ENCODE measurements at places on chromosomes 5 and 9.

DNA sequence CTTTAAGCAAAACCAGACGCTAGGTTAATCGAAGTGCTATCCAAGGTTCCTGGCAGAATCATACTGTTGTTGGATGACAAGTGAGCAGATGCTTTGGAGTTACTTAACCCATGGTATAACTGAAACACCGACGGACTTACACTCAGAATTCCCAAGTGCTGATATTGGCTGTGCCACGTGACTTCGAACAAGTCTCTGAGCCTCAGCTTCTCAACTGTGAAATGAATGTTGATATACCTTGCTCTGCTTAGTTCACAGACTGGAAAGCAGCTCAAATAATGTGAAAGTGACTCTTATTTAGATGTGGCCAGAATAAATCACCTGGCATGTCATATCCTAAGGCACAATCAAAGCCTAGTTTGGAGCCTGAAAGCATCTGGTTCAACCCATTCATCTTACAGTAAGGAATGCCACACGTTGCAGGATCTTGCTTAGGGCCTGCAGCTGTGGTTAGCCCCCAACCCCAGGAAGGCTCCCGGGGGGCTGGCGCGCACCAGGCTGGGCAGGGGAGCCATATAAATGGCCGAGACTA, 759 bp downstream of the GEMIN5 start:
- no peak for DNase-seq

DNA sequence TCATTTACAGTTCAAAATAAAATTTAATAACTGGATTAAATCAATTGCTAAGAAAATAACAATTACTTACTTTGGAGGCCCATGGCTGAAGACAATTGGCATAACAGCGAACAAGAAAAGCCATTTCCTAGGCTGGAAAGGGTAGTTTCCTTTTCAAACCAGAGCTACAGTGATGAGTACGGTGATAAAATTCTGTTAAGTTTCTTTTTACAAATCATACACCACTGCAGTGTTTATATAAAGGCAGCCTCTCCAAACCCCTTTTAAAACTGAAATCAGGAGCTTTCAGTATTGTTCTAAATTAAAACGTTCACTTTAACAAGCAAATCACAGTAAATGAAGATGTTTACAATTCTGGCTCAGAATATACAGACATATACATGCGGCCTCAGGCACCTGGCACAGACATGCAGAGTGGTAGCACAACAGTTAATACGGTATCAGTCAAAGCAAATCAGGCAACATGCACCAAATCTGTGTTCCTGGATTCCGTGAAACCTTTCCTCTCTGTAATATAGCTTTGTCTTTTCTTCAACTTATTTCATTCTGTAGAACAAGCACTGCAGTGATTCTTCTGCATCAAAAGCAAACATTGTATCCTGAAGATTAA, 102.9 kb downstream of the RAPGEF6 start:
- no peak for DNase-seq

GRCh38 chr5:133876266-133876665, 92.2 kb downstream of the C5orf15 start:
- no peak for DNase-seq

DNA sequence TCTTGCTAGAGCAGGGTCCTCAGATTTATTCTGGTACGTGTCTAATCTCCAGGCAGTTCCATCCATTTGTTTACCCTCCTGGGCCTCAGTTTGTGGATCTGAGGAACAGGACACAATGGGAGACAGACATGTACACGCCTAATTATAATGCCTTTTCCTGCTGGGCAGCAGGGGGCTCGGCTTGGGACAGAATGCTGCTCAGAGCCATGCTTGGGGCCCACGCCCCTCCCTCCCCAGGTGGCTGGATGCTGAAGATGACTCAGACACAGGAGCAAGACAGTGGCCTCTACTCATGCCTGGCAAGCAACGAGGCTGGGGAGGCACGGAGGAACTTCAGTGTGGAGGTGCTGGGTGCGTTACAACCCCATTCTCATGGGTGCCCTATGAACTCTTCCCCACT, 72.7 kb upstream of the ASS1 start:
- DNase-seq: no peak

GRCh38 chr9:3074247-3074646, 230.4 kb upstream of the PUM3 start:
- DNase-seq: peak; percentile 36

GRCh38 chr5:52983731-52984636, 5.2 kb upstream of the ITGA2 start:
- DNase-seq: no peak

GRCh38 chr9:93329629-93330280, 121.7 kb upstream of the FAM120A start:
- no peak for DNase-seq

- DNase-seq: peak; percentile 32
These were observed 232.3 kb upstream of the TBCA start for GRCh38 chr5:78008356-78008967.

DNA sequence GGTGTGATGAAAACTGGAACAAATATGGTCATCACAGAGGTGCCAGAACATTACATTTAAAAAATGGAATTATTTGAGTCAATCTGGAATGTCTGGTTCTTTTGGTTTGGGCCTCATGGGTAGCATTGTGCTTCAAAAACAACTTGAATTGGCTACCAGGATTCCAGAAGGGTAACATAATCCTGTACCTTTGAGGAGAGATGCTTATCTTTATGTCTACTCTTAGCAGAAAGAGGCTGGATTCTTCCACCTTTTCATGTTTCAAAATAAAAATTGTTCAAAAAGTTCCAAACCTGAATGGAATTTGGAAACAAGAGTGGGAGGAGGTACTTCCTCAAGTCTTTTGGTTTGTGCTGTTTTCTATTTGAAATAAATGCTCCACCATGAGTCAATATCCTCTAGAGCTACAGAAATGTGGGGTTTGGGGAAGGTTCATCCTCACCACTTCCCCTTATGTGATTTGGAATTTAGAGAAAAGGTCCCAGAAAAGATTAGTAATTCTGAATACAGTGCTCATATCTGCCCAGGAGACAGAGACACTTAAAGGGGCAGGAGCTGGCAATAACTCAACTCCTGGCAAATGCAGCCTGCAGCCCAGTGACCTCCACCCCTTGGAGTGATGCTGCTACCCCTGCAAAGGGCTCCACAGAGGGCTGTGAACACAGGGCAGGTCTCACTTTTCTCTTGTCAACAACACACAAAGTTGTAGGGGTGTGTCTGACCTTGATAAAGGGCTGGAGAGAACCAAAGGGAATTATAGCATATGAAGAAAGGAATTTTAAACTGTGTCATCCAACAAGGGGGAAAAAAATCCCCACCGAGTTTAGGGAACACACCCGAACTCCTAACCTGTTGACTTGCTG, 272.8 kb downstream of the CWC27 start:
- no peak for DNase-seq

DNA sequence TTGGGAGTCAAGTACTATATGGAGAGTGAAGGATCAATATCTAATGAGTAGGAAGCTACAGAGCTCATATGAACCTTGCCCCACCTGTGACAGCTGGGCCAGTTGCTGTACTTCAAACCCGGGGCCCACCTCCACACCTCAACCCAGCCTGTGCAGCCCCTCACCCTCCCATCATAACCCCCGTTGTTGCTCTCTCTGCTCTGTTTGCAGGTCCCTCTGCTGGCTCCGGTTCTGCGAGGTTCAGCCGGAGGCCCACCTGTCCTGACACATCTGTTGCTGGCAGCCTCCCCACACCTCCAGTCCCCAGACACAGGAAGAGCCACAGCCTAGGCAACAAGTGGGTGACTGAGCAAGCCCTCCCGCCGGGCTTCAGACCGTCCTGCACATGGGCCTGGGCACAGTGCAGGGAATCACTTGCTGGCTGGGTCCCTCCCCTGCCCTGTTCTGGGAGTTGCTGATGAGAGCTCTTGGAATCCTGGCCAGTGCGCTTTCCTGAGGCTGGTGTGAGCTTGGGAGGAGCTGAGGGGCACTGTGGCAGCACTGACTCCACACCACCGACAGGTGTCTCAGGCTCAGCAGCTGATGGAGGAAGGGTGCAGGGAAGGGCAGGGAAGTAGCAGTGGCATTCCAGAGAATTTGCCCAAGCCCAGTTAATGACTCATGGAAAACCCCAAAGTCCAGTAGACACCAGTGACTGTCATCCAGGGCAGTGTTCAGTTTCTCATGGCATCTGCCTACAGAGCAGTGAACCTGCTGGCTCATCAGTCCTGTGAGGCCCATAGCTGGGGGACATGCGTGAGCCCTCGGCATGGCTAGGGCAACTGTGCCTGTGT, 69.5 kb upstream of the GARNL3 start:
- DNase-seq: no peak

GRCh38 chr9:133968428-133968827, 23.7 kb downstream of the VAV2 start:
- no peak for DNase-seq

DNA sequence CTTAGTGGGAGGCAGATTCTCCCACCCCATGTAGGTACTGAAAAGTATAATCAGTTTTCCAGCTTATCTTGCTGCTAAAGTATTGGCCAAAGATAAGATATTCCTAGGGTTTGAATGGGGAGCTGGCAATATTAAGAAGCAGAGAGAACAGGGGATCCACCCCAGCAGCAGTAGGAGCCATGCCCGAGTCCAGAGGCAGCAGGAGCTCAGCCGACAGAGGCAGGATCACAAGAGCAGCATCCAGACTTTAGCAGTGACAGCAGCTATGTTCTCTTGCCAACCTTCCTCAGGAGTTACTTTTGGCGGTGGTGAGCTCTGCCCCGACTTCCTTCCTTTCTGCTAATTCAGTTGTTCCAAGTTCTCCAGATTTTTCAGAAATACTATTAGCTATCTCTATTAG, 224.5 kb downstream of the GADD45G start:
- no peak for DNase-seq

DNA sequence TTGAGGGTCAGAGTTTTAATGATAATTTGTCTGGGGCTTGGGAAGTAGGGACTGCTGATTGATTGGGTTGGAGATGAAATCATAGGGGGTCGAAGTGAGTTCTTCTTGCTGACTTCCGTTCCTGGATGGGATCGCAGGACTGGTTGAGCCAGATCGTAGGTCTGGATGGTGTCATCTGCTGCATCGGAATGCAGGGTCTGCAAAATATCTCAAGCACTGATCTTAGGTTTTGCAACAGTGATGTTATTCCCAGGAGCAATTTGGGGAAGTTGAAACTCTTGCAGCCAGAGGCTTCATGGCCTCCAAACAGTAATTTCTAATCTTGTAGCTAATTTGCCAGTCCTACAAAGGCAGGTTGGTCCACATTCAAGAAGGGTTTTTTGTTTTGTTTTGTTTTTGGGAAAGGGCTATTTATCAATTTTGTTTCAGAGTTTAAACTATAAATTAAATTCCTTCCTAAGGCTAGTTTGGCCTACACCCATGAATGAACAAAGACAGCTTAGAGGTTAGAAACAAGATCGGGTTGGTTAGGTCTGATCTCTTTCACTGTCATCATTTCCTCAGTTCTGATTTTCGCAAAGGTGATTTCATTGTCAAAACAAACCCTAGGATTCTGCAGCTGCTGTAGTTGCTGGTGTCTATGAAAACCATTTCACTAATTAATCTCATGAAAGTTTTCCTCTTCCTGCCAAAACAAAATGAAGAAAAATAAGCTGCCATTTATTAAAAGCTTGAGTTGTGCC, 388.0 kb downstream of the TMEM232 start:
- no peak for DNase-seq

- peak; percentile 34 for DNase-seq
These were observed 42.8 kb downstream of the SHB start for GRCh38 chr9:38026021-38026809.

GRCh38 chr5:113218906-113219517, 215.8 kb downstream of the TSSK1B start:
- DNase-seq: no peak

DNA sequence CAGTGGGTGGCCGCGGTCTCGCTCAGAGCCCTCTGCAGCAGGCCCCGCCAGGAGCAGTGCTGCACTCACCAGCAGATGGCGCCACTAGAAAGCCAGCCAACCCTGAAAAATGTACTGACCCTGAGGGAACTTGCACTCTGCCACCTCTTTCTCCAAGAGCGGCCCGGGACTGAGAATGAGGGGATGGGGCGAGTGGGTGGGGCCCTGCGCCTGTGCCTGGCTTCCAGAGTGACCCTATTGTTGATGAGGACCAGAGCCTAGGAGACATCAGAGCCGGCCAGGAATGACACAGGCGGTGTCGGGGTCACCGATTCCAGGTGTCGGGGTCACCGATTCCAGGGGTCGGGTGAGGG, 2.9 kb upstream of the IL17B start:
- DNase-seq: peak; percentile 7

GRCh38 chr5:141402553-141403243, at the start of gene PCDHGA9:
PCDHGA9 (plus strand) TSS chr5:141402778; CDS start chr5:141402953, 175 bp downstream.
- no peak for DNase-seq

GRCh38 chr9:113566016-113566711, 102.6 kb downstream of the RGS3 start:
- no peak for DNase-seq

- DNase-seq: no peak
These were observed 34.8 kb downstream of the PLEKHG4B start for GRCh38 chr5:126806-127205.

- no peak for DNase-seq
These were observed 59.8 kb upstream of the LPAR1 start for GRCh38 chr9:111098093-111098492.

- peak; percentile 72 for DNase-seq
These were observed 206.8 kb downstream of the SAXO1 start for GRCh38 chr9:18826248-18826647.

- DNase-seq: no peak
These were observed 39.5 kb upstream of the HSPB3 start for GRCh38 chr5:54415896-54416601.

DNA sequence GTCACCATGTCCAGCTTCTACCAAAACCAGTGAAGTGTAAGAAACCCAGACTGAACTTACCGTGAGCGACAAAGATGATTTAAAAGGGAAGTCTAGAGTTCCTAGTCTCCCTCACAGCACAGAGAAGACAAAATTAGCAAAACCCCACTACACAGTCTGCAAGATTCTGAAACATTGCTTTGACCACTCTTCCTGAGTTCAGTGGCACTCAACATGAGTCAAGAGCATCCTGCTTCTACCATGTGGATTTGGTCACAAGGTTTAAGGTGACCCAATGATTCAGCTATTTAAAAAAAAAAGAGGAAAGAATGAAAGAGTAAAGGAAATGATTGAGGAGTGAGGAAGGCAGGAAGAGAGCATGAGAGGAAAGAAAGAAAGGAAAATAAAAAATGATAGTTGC, 19.8 kb downstream of the IL7R start:
- DNase-seq: no peak

DNA sequence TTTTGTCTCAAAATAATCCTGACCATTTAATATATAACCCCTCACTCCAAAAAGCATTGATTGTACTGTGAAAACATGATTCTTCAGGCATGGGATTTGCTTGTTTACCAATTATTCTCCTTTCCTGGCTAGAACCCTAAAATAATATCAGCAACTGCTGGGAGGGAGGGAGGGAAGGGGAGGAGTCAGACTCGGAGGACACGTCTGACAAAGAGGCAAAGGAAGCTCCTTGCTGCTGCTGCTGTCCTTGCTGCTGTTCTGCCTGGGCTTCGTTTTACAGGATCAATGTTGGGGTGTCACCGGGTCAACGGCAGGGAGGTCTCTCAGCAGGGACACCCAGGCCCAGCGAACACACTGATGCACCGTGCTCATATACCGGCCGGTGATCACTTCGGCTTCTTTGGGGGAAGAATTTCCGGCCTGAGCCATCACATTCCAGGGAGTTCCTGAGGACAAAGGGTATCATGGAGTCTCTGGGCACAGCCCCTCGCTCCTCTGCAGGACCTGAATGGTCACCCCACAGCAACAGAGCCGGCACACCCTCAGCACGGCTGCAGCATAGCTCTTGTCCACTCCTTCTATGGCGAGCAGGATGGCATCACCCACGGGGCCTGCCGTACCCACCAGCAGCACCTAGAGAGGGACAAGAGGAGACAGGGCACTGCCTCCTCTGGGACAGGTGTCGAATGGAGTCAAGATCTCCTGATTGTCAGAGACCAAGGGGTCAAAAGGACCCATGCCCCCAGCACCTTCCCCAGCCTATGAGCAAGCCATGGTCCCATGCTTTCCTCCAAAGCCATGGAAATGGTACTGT, 27.9 kb downstream of the MED10 start:
- DNase-seq: no peak
